ENCODE measurements at places on chromosomes 3 and 15.

GRCh38 chr3:68139897-68140296 is 485.5 kb upstream of the SUCLG2 start:
- no peak for DNase-seq

DNA sequence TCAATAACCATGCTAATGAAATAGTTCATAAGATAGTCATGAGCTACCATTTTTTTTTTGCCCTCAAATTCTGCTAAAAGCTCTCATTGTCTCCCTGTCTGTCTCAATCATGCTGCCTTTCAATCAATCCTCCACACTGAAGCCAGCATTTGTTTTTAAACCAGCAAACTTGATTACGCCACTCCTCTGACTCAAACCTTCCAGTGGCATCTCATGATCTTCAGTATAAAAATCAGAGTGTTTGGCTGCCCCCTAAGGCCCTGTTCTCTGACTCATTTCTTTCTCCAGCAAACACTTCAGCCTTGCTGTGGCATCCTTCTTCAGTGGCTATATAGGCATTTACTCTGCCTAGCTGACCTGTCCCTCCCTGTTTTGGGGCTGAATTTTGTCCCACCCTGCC is 36.0 kb upstream of the EOMES start:
- DNase-seq, result no peak

DNA sequence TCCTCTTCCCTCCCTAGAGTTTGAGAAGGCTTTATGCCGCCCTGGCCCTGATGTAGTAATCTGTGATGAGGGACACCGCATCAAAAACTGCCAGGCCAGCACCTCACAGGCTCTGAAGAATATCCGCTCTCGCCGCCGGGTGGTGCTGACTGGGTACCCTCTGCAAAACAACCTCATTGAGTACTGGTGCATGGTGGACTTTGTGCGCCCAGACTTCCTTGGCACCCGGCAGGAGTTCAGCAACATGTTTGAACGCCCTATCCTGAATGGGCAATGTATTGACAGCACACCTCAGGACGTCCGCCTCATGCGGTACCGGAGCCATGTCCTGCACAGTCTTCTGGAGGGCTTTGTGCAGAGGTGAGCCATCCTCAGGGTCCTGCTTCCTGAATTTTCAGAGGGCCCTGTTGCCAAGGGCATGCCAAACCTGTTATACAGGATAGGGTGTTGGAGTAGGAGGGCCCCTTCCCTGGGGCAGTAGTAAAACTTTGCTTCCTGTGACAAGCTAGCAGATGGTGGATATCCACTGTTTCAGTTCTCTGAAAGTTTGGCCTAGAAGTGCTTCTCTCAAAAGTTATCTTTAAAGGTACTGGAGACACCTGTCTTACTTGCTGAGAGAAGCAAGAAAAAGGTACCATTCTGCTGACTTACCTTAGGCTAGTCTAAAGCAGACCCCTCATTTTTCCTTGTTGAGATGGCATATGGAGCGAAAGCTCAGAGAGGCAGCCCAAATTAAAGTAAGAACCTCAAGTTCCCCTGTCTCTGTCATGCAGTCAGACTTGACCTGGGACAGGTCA is 33.7 kb upstream of the TEX264 start:
- no peak for DNase-seq

DNA sequence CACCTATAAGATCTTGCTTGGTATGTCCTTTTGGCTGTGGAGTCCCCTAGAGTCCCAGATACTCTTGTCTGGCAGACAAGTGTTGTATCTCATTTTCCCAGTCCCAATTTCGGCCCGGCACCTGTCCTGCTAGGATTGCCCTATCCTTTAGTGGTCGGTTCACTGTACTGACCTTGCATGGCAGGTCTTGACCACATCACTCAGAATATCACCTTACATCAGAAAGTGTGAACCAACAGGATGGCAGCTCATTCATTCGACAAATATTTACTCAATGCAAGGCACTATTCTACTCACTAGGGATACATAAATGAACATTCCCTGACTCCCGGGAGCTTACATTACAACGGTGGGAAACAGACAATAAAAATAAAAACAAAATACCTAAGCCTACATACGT is 5.7 kb upstream of the CCDC80 start:
- DNase-seq, result no peak

DNA sequence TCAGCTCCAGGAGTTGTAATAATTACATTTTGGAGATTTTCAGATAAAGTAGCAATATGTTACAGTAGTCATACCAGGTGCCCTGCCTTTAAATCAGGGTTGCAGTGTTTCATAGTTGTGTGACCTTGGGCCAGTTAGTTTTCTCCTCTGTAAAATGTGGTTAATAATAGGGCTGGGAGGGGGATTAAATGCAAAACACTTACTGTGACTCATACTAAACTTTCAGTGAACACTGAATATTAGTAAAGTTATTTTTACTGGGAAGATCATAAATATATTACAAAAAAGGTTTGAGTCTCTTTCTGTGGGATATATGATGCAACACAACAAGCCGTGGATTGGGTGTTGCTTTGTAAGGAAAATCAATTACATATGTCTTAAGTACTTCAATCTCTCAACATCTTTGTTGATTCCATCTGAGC is 1.1 kb upstream of the EBLN2 start:
- DNase-seq, result no peak

DNA sequence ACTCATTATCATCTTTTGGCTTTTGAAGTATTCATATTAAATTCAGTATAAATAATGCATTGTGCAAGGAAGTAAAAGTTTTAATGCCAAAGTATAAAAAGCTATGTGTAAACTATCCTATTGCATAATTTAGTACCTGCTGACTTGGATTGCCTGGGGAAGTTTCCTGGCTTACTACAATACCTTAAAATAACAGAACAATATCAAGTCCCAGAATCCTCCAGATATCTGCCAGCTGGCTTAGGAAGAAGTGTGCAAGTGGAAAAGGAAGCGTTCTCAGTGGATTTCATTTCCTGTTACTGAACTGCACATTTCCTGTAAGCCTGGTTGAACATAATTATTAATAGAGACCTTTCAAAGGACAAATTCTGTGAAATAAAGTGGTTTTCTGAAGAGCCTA is 236.7 kb downstream of the ADAMTSL3 start:
- DNase-seq, result no peak

DNA sequence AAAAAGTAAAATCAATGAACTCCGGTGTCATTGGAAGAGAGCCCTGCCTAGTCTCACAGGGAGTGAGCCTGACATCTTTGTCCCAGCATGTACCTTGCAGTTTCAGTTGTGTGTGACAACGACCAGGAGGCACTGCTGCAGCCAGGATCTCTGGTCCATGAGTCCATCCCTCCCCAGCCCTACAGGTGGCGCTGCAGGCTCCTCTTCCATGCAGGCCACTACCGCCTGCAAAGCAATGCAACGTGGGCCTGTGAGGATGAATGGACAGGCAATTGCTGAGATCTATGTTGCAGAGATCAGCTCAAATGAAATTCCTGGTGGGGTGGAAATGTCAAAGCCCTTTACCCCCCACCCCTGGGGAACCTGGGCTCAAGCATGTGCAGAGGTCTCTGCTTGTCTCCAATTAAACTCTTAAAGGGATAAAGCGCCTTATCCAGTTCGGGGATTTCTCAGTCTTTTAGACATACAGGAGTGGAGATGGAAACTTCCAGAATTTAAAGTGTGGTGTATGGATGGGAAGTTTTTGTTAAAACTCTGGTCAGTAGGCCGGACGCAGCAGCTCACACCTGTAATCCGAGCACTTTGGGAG is 35.8 kb downstream of the TKT start:
- DNase-seq, result no peak

DNA sequence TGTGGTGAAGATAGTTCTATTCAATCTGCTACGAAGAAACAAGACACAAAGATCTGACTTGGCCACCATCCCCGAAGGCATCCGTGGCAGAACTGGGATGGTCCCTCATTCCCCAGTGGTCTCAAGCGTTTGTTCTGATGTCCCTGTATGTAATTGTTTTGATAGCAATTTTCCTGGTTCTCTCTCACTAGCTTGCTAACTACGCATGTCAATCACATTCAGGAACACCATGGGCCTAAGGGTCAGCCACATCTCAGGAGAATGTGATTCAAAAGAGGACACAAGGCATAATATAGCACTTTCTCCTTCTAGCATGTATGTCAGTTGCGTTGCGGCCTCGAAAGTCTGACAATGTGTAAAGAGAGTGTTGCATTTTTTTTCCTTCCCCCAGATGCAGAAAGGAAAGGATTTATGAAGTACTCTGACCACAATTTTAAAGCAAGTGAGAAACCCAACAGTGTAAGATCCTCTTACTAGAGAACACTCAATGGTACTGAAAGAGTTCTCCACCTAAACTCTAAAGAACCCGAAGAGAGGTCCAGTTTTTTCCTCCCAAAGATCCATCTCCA is 32.0 kb upstream of the TCF12 start:
- DNase-seq, result no peak

- no peak for DNase-seq
These were observed 85.6 kb downstream of the SEC22A start for GRCh38 chr3:123287051-123287961.

- no peak for DNase-seq
These were observed 5.8 kb upstream of the PLA2G4D start for GRCh38 chr15:42100021-42100800.

- no peak for DNase-seq
These were observed 81.9 kb downstream of the ANXA2 start for GRCh38 chr15:60315878-60316277.

DNA sequence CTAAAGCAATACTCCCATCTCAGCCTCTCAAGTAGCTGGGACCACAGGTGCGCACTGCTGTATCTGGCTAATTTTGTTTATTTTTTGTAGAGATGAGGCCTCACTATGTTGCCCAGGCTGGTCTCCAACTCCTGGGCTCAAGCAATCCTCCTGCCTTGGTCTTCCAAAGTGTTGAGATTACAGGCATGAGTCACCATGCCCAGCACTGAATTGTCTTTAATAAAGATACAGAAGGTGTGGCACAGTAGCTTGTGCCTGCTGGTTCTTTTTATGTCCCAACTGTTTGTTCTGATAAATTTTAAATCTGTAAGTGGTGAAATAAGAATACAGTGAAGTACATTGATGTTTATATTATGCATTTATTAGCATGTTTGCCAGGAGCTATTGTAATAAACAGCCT is 20.6 kb upstream of the TRAK1 start:
- no peak for DNase-seq

DNA sequence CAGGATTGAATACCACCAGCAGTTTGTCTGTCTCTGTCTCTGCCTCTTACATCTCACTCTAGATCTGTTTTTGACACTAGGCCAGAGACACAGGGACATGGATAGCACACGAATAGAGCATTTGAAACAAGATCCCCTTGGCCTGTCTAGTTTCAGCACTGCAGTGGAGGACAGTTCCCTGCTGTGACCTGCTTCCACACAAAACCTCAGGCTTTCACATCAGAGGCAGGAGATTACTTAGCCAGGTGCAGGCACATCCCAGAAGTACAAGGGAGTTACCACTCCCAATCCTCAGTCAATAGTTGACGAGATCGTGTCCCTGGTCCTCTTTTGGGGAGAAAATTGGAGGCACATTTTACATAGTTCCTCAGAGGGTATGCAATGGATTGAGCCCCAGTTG is 34.0 kb upstream of the CCK start:
- DNase-seq, result no peak

GRCh38 chr3:57787867-57788623 is 31.9 kb downstream of the SLMAP start:
- no peak for DNase-seq

DNA sequence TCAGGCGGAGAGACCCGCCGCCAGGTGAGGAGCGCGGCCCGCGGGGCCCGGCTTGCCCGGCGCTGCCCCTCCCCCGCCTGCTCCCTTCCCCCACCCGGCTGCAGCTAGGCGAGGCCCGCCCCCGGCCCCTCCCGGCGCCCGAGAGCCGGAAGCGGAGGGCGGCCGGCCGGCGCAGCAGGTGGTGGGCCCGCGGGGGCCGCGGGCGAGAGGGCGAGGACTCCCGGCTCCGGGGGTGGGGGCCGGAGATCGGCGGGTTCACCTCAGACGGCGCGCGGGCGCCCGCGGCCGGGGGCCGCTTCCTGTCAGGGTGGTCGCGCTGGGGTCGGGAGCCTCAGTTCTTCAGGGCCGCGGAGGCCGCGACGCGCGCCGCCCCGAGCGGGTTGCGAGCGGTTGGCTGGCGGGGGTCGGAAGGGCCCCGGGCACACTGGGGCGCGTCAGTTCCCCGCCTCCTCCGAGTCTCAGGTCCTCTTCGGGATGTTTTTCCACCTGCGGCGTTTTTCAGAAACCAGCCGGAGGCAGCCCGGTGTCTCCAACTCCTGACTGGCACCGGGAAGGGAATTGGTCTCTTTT is 395 bp downstream of the ZFAND6 start:
- DNase-seq, result no peak

DNA sequence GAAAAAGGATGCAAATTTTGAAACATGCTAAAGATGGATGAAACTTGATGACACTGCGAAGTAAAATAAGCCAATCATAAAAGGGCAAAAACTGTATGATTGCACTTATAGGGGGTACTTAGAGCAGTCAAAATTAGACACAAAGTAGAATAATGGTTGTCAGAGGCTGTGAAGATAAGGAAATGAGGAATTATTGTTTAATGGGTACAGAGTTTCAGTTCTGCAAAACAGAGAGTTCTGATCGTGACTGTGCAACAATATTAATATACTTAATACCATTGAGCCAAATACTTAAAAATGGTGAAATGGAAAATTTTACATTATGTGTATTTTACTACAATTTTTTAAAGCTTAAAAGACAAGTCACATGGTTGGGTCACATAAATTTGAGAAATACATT is 35.1 kb downstream of the UBE3A start:
- DNase-seq, result no peak

DNA sequence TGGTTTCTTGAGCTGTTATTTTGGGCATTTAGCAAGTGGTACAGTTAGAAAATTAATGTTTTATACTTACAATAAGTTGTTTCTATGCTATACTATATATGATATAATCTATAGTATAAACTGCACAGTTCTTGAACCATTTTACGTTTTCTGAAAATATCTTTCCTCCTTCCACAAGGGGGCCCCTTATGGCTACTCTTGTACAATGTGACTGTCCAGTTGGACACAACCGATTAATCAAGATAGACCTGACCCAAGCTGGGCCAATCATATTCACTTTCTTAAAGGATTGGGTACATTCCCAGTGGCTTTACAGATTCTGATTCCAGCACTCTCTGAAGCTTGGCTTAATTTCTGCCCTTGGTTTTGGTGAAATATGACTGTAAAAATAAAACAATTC is 953.4 kb downstream of the AGBL1 start:
- DNase-seq, result no peak

- DNase-seq, result no peak
These were observed 367.2 kb upstream of the AGTR1 start for GRCh38 chr3:148330542-148330941.

GRCh38 chr3:58041182-58041825 is 33.1 kb downstream of the FLNB start:
- DNase-seq, result no peak

- no peak for DNase-seq
These were observed 467.0 kb downstream of the FGF12 start for GRCh38 chr3:192260116-192261010.

GRCh38 chr15:96160269-96160668 is 170.2 kb upstream of the NR2F2 start:
- DNase-seq, result no peak

- no peak for DNase-seq
These were observed 70.3 kb downstream of the MYLK start for GRCh38 chr3:123813876-123814275.

- no peak for DNase-seq
These were observed 36.0 kb downstream of the LEO1 start for GRCh38 chr15:51935466-51936104.

- DNase-seq, result no peak
These were observed 19.1 kb downstream of the TTC21A start for GRCh38 chr3:39126532-39127071.

Measured in NCI-H1436 treated with DMSO at 0.1 percent for 48 hours (cell line).